Cardiac atrium fibroblast (primary cell): ENCODE measurements at places on chromosomes 5 and 9. TPM values are rescaled to one million over a fixed set of nuclear protein-coding genes. Genes with fewer than 3 reads are reported as not detected.

CDKN2B-AS1 gene
- 0.16 and 0.18 TPM in 2 replicates for total RNA-seq

MSX2 gene
- total RNA-seq = 0.97 and 2.3 TPM in 2 replicates

SEMA6A gene
- total RNA-seq = 2.0 and 8.9 TPM in 2 replicates

TMEM252 gene
- not detected in 2 replicates for total RNA-seq

LYSMD3 gene
- 11.7 and 15.4 TPM in 2 replicates for total RNA-seq

UNC5A gene
- total RNA-seq = 0.54 and 0.97 TPM in 2 replicates

GAPT gene
- total RNA-seq = not detected in 2 replicates

AFAP1L1 gene
- 22.4 and 24.6 TPM in 2 replicates for total RNA-seq

QRFP gene
- total RNA-seq = not detected in 2 replicates

SPINK13 gene
- total RNA-seq = not detected in 2 replicates

IFNE gene
- not detected in 2 replicates for total RNA-seq

ADRA1B gene
- 5.2 and 5.6 TPM in 2 replicates for total RNA-seq

BRD9 gene
- 18.6 and 23.6 TPM in 2 replicates for total RNA-seq

SH2D3C gene
- 2.5 and 2.6 TPM in 2 replicates for total RNA-seq

CTSV gene
- 0.18 and 2.4 TPM in 2 replicates for total RNA-seq

HTR1A gene
- total RNA-seq = not detected in 2 replicates

IFNA5 gene
- not detected in 2 replicates for total RNA-seq

ALDH7A1 gene
- total RNA-seq = 19.3 and 23.6 TPM in 2 replicates

CCL27 gene
- not detected in 2 replicates for total RNA-seq

CAPSL gene
- not detected in 2 replicates for total RNA-seq
